Heart right ventricle (tissue), 16 donors: ENCODE measurements at places on chromosomes 5 and 9. TPM values are rescaled to one million over a fixed set of nuclear protein-coding genes. Genes with fewer than 3 reads are reported as not detected.

TCF7 gene
- total RNA-seq, result 2.3 TPM

BTNL8 gene
- total RNA-seq, result not detected

TAF11L11 gene
- not detected for total RNA-seq

SLC25A2 gene
- total RNA-seq, result not detected

LCP2 gene
- 3.2 TPM for total RNA-seq

CCDC180 gene
- 2.8 TPM for total RNA-seq

B4GALT1 gene
- 43.3 TPM for total RNA-seq

DAPK1 gene
- 15.5 TPM for total RNA-seq

GRCh38 chr9:117551171-117551570 is 136.3 kb upstream of the ASTN2 start:
- no peak for DNase-seq

DNA sequence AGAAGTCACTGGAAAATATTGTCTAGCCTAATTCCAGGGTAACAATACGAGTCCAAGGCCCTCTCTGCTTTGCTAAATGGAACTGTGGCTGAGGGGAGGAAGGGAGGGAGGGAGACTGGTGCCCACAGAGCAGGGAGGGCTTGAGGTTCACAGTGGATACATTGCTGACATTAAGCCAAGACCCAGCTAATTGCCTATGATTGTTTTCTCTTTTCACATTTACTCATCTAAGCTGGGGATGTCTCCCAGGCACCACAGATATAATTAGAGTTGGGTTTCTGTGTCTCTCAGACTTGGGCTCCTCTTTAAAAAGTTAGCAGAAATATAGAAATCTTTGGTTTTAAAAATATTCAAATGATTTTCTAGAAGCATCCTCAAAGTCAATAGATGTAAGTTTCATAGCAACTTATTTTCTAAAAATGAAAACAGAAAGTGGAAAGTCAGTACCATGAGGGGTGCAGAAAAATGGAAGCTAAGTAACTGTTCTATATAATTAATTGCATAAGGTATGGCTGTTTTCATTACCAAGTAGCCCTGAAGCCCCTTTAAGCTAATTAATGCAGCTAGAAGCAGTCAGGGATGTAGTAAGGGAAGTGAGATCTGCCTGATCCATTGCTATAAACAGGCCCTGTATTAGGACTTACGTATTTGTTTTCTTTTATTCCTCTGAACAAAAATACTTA is 259.8 kb downstream of the NDUFS4 start:
- DNase-seq, result no peak

DNA sequence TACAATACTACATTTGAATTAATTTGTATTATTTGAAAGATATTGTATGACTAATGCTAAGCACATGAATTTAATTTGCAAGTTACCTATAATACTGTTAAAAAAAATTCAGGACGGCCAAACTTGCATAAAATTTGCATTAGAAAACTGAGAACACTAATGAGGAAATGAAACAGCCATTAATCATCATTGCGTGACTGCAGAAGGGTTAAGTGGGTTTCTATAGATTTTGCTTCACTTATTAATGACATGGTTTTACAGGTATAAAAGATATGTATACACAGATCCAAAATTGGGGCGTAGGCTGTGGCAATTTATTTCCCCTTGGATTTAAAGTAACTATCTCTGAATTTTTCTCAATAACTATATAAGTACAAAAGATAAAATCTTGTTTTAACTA is 882.6 kb downstream of the PTPRD start:
- DNase-seq, result no peak

- DNase-seq, result no peak
Measured at GRCh38 chr5:90560771-90561170, 2.2 kb downstream of the ADGRV1 start.

- DNase-seq, result no peak
Measured at GRCh38 chr9:120965344-120966012, 38.9 kb upstream of the TRAF1 start.

- DNase-seq, result no peak
Measured at GRCh38 chr9:130023144-130023787, 19.7 kb downstream of the FNBP1 start.

DNA sequence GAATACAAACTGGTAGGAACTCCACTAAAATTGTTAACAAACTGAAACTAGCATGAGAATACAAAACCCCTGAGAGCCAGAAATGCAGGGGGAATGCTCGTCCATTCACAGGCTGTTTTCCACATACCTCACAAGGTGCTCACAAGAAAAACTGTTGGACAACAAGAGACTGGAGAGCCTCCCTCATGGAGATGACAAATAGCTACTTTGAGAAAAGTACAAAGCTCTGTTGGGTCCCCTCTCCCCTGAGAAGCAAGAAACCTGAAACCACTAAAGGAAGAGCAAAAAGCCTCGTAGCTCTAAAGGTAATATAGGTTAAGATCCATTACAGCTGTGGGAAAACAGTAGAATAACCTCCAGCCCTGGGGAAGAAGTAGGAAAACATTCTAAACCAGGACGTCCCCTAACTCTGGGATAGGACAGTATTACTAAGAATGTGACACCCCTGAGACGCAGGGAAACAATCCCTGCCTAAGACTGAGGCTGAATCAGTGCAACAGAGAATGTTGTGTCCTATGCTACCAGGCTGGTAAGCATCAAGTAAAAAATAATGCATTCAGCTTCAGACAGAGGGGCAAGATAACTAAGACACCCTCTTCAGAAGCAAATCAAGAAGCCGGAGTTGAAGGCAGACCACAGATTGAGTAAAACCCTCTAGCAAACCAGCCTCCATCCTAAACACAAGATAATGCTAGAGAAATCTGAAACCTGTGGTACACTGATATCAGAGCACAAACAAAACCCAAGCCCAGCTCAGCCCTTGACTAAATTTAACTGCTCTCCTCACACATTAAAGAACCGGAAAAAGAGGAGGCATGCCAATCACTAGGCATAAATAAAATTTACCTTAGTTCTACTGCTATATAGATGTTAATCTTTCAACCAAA is 160.2 kb downstream of the SSBP2 start:
- DNase-seq, result no peak

- no peak for DNase-seq
Measured at GRCh38 chr5:90162324-90162723, 247.2 kb downstream of the CETN3 start.

DNA sequence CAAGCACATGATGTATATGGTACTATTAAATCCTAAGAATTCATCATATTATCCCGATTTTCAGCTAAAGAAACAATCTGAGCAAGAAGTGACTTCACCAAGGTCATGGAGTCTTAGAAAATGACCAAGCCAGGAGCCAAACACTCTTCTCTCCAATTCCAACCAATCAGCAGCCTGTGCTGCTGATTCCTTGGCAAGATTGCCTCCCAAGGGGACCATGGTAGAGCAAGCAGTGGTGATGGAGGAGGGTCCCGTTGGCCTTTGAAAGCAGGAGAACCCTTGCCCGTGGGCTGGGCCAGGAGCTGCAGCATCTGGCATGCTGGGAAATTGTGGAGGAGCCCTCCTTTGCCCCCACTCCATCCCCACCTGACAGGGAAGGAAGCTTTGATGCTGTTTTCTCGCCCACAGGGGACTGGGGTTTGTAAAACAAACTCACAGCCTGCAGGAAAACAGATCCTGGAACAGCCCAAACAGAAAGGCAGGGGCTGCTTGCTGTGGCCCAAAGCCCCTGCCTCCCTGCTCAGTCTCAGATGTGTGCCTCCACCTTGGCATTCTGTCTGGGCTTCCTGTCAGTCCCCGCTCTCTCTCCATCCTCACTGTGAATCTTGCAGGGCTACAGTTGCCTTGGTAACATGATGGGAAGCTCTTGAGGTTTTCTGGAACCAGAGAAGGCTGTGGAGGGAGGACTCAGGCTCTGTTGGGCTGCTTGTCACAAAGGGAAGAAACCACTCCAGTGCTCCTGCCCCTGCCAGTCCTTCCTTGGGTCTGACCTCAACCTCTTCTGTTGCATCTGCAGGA is 70.8 kb upstream of the HSPA9 start:
- no peak for DNase-seq

- DNase-seq, result no peak
Measured at GRCh38 chr5:156174225-156174624, 152.7 kb upstream of the SGCD start.

- DNase-seq, result no peak
Measured at GRCh38 chr5:38595132-38595745, 38.8 kb upstream of the LIFR start.

- no peak for DNase-seq
Measured at GRCh38 chr5:132753135-132753987, 6.1 kb downstream of the CCNI2 start.

GRCh38 chr9:133470988-133471387 is 7.9 kb downstream of the SLC2A6 start:
- no peak for DNase-seq

DNA sequence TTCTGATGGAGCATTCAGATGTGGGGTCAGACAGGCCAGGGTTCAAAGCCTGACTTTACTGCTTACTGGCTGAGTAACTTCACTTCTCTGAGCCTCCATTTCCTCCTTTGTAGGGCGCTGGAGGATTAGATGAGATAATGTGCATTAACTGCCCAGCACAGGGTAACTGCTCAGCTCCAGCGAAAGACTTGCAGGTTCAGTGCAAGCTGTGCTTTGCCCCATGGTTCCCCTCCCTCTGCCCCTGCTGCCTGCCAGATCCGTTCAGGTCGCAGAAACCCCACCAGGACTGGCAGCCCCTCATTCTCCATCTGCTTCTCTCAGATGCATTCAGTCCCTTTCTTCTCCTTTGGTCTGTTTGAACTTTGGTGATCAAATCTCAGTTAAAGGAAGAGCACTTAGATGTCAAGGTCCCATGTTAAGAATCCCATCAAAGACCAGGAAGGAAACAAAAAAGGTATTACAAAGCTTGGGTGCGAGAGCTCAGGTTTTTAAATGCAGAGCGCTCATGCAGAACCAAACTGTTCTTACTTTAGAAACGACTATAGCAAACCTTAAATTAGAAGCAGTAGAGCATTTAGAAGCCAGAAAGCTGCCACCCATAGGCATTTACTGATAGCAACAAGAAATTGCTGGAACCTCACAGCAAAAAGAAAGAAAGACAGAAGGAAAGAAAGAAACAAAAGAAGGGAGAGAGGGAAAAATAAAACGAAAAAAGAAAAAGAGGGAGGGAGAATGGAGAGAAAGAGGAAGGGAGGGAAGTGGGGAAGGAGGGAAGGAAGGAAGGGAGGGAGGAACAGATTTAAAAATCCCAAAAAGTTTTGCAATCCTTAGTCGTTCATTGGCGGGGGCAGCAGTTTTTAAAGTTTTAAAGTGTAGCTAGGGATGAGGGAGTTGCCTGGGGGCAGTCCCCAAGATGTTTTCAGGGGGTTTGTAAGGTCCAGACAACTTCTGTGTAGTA is 23.5 kb downstream of the AFAP1L1 start:
- no peak for DNase-seq

- DNase-seq, result no peak
Measured at GRCh38 chr5:61501971-61502370, 169.9 kb downstream of the ZSWIM6 start.

- DNase-seq, result no peak
Measured at GRCh38 chr9:112750764-112751055, 150 bp downstream of the SNX30 start.

DNA sequence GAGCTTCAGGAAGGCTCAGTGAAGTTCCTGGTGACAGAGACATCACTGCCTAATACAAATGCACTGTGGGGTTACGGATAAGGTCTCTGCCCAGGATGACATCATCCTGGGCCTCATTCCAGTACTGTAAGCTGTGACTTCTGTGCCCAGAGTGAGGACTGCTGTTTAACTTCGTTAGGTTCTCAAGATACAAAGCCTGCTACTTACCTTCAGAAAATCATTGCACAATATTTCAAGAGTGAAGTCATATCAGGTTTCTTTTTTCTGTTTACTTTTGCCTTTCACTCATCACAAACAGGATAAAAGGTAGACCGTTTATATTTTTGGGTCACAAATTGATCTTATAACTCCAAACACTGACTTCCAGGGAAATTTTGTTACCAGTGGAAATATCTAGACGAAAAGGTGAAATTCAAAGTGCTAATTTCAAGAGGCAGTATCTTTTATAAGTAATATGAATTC is 241.2 kb downstream of the PIK3R1 start:
- peak; percentile 50 for DNase-seq

- DNase-seq, result no peak
Measured at GRCh38 chr5:175468892-175469291, 9.5 kb upstream of the SFXN1 start.

DNA sequence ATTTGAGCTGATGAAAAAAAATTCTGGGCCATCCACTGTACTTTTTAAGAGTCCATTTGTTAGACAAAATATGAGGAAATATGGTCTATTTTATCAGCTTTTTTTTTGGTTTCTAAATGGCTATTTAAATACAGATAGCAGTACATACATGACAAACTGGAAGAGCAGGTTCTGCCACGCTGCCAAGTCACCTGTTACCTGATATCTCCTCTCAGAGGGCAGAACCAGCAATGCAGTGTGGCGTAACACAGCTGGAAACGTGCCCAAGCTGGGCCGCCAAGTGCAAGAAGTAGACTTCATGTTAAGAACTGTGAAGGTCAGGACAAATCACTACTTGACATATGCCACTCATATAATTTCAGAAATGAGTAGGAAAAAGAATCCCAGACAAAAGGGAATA is 8.1 kb downstream of the MCIDAS start:
- DNase-seq, result no peak

DNA sequence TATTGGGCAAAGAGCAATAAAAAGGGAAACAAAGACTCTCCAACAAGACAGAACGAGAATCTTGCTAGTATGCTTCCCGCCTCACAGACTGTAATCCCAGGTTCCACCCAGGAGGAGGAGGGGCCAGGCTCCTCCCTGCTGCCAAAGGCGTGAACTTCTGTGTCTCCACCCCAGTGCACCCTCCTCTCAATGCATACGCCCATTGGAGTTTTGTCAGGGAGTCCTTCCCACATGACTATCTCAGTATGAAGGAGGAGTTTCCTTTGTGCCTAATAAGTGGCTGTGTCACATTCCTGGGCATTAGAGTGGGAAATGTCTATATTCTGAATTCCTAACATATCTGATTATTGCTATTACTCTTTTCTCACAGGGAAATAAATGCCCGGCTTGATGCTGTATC is 106.4 kb upstream of the DHFR start:
- DNase-seq, result no peak

DNA sequence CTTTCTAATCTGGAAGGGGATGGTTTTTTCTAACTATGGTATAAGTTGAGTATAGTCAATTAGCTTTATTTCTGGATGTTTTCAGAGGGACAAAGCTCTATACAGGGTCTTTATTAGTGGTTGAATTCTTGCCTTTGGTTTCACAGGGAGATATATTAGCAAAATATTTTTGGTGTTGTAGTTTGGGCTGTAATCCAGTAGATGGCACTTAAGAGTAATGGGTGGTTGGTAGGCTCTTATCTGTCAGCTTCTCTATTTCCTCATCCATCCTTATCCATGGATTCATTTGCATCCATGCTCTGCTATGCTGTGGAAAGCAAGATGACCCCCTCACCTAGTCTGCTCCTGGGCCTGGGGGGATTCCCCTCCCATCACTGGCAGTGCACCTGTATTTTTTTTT is 363.6 kb upstream of the CYLC2 start:
- no peak for DNase-seq

DNA sequence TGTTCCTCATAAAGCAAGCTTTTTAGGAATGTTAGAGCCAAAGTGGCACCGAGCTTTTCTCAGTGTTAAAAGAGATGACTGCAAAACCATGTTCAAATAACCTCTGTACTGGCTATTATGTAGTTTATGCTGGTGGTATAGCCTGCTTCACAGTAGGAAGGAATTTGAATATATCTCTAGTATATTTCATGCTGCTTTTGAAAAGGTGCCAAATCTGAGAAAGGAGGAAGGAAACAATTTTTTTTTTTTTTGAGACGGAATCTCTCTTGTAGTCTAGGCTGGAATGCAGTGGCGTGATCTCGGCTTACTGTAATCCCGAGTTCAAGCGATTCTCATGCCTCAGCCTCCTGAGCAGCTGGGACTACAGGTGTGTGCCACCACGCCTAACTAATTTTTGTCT is 13.5 kb downstream of the CREBRF start:
- DNase-seq, result no peak
